ENCODE measurements at places on chromosomes 1 and 21.

GRCh38 chr1:152580433-152580832 is at the start of gene LCE3D:
Gene LCE3D, minus strand, starts transcription at chr1:152580516. Its CDS starts 580 bp downstream, at chr1:152579936.
- DNase-seq: no peak

- DNase-seq: no peak
Observed at GRCh38 chr1:184972315-184973055, 1.8 kb downstream of the NIBAN1 start.

- DNase-seq: no peak
Observed at GRCh38 chr1:59393211-59394180, 96.6 kb downstream of the FGGY start.

- no peak for DNase-seq
Observed at GRCh38 chr1:38962560-38962959, 20.9 kb upstream of the RHBDL2 start.

- DNase-seq: no peak
Observed at GRCh38 chr1:8078176-8078671, 52.1 kb upstream of the ERRFI1 start.

GRCh38 chr1:119141020-119141424 is 569 bp upstream of the WARS2 start:
- DNase-seq: no peak

DNA sequence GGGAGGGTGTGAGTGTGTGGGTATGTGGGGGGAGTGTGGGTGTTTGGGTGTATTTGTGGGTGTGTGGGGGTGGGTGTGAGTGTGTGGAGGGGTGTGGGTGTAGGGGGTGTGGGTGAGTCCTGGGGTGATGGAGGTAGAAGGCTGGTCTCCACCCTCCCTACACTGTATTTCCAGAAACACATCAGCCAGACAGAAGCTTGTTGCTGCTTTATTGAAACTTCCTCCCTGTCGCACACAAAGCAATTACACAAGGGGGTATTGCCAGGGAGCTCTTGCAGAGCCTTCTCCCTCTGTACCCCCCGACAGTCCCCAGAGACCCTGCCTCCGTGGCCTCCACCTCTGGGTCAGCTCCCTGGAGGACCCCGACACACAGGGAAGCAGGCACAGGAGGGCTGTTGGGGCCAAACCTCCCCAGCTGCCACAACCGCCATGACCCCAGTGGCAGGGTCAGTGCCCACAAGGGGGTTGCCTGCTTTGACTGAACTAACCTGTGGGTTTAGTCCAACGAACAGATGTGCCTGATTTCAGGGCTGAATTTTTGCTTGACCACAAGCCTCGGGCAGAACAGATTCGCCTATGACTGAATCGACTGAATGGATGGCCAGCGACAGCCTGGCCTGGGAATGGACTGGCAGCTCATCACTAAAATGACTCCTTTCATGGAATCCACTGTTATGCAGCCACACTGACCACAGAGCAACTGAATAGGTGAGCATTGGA is 9.1 kb upstream of the MATN1 start:
- DNase-seq: no peak

DNA sequence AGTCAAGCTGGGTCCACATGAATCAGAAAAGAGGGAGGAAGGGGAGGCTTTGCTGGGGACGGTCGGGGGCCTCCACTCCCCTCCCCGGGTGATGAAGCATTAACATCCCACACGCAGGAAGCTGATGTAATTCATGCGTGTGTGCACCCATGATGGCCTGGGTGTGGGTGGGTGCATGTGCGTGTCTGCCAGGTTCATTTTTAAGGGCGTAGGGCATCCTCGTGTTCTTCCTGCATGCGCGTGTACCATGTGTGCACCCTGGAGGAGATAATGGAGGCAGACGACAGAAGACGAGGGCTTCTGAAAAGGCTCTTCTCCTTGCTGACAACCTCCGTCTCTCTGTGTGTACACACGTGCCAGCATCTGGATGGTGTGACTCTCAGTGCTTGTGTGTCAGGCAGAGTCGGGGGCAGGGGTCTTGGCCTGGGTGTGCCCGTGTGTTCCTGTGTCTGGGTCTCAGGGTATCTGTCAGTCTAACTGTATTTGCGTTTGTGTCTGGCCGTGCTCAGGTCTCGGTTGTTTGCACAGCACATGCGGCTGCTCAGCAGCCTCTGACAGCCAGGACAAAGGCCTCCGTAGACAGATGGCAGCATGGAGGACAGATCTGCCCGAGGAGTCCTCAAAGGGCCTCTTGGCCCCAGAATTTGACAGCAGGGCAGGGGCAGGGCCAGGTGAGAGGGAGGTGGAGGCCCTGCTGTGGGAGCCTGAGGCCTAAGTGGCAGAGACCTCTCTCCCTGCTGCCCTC is 2.4 kb downstream of the RAP1GAP start:
- no peak for DNase-seq

DNA sequence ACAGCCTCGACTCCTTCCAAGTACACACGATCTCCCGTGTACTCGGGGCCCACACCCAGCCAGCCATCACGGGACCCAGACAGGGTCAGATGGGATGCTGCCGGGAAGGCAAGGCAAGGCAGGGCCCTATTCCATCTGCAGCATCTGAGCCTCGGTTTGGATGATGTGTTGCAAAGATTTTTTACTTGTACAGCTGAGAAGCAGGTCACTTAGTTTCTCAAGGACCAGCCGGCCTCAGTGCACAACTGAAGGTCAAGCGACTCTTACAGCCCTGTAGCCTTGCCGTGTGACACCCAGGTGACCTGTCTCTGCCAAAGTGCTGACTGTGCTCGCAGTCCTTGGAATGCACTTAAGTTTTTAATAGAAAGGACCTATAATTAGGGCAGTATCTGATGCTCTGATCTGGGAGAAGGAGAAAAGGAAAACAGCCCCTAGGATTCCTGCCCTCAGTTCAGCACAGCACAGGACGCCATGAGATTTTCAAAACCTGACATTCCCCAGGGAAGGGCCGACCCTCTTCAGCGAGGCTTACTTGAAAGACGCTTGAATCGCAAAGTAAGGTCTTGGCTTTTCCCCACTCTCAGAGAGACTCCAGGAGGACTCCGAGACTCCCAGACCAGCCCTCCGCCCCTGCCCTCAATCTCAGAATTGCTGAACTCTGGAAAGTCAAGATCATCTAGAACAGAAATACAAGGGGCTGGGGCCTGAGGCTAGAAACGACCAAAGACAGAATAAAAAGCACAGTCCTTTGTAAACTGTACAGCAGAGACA is 1.3 kb downstream of the GPR157 start:
- DNase-seq: no peak
